ENCODE measurements at places on chromosomes 7 and 10. TPM values are rescaled to one million over a fixed set of nuclear protein-coding genes. Genes with fewer than 3 reads are reported as not detected.

The JCAD gene
- total RNA-seq: 0.08 TPM

The HOXA7 gene
- total RNA-seq: 40.4 TPM

The ZNF862 gene
- total RNA-seq: 2.7 TPM

The ACTL6B gene
- total RNA-seq: not detected

The LRRC4 gene
- total RNA-seq: 1.4 TPM

The PLXNA4 gene
- total RNA-seq: 11.2 TPM

The RNF32 gene
- 0.97 TPM for total RNA-seq

The ARMH3 gene
- total RNA-seq: 24.1 TPM

The TBATA gene
- total RNA-seq: not detected

The DGKI gene
- total RNA-seq: 0.05 TPM

The LRRC61 gene
- total RNA-seq: not detected

The TAF6 gene
- 47.8 TPM for total RNA-seq

The HYAL4 gene
- total RNA-seq: not detected

The HHEX gene
- total RNA-seq: 2.9 TPM

The CALN1 gene
- total RNA-seq: not detected

- H3K4me1 ChIP-seq: no peaks in the 10 kb centered on the region
- H3K27me3 ChIP-seq: 0 out of 2 replicates have a peak, but pooled peaks cover 3% of the 10 kb centered on the region
- H3K4me3 ChIP-seq: peak overlapping the region; percentile 46
- no peaks in the 10 kb centered on the region for H3K36me3 ChIP-seq
- DNase-seq: peak; percentile 78
Measured at GRCh38 chr10:69801094-69801433, 642 bp upstream of the COL13A1 start.

- peaks cover 93% of the 10 kb centered on the region for H3K36me3 ChIP-seq
- no peak overlapping the region for H3K4me3 ChIP-seq
- H3K27me3 ChIP-seq: no peaks in the 10 kb centered on the region
Measured at GRCh38 chr7:45104844-45105587, 6.5 kb downstream of the TBRG4 start.

GRCh38 chr10:30736685-30737232 is 107.2 kb upstream of the LYZL2 start:
- DNase-seq: peak; percentile 15
- no peaks in the 10 kb centered on the region for H3K36me3 ChIP-seq

DNA sequence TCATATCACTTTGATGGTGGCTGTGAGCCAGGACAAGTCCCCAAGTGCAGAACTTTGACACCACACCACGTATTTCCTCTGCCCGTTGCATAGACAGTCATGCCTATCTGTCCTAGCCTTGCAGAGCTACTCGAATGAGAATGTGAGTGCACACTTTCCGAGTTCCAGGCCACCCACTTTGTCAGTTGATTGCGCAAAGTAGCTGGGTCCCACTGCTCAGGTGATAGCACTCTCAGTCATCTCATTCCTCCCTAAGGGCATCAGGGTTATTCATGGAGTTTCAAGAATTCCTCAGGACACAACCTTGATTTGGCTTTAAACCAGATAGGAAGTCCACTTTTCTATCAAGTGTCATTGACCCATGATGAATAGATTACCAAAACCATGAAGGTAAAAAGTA is 19.3 kb downstream of the LSM5 start:
- DNase-seq: no peak
- no peak overlapping the region for H3K4me3 ChIP-seq
- H3K27me3 ChIP-seq: no peaks in the 10 kb centered on the region

DNA sequence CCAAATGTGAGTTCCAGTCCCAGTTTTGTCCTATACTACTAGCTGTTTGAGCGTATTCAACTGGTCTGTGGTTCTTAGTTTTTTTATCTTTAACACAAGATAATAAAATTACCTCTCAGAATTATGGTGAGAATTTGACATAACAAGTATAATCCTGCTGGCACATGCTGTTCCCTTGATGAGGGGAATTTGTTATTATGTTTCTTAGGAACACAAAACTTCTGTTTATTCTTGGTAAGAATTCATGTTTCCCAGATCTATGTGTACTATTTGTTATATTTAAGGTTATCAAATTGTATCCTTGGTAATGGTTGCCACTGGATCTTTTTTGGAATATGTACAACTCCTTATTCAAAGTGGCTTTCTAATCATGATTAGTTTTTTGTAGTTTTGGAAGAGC is 335.6 kb downstream of the ADK start:
- no peak for DNase-seq
- H3K4me3 ChIP-seq: no peak overlapping the region
- no peak overlapping the region for H3K27ac ChIP-seq
- no peaks in the 10 kb centered on the region for H3K4me1 ChIP-seq
- no peaks in the 10 kb centered on the region for H3K27me3 ChIP-seq
- no peaks in the 10 kb centered on the region for H3K36me3 ChIP-seq

GRCh38 chr7:124937076-124937475 is 7.5 kb upstream of the POT1 start:
- no peak overlapping the region for H3K4me3 ChIP-seq
- no peaks in the 10 kb centered on the region for H3K27me3 ChIP-seq
- no peak for DNase-seq
- H3K4me1 ChIP-seq: no peaks in the 10 kb centered on the region

DNA sequence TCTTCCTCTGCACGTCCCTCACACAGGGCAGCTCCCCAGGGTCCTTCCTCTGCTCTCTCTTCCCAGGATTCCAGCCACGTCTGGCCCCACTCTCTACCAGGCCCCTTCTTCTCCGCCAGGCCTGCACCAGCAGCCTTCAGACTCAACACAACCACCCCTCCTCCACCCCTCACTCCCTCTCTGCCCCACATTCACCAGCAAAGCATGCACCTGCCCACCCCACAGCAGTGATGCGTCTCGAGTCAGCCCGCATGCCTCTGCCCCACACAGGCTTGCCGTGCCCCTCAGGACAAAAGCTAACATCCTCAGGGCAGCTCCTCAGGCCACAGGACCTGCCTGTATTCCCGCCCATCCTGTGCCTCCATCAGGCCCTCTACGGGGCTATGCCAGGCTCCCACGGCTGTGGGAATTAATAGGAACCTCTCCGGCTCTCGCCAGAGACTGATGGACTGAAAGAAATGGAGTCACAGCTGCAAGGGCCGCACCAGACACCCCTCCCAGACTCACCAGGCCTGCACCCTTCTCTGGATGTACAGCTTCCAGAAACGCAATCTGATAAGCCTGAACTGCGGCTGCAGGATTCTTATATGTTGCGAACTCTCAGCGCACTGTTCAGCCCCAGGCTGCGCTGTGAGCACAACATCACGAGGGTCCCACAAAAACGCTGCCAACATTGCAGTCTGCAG is 100.1 kb downstream of the CYTH3 start:
- no peak for DNase-seq
- no peaks in the 10 kb centered on the region for H3K4me1 ChIP-seq
- H3K4me3 ChIP-seq: no peak overlapping the region
- H3K27ac ChIP-seq: no peak overlapping the region
- H3K36me3 ChIP-seq: peaks cover 15% of the 10 kb centered on the region

DNA sequence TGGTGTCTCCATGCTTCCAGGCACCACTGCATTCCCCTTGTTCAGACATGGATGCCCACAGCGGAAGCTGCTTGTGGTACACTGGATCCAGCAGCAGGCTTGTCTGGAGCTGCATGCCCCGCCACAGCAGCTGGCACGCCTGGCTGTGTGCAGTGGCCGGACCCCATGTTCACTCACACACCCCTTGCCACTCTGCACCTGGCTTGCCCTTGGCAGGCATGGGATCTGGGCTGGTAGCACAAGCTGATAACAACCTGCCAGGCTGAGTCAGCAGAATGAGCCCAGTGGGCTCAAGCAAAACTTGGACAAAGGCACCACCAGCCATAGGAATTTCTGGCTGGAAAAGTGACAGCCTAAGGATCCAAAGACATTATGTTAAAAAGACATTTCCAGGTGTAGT is 91.8 kb upstream of the TMEM168 start:
- peaks cover 7% of the 10 kb centered on the region for H3K4me1 ChIP-seq
- no peak for DNase-seq
- no peaks in the 10 kb centered on the region for H3K27me3 ChIP-seq
- no peak overlapping the region for H3K4me3 ChIP-seq
- H3K36me3 ChIP-seq: peaks cover 5% of the 10 kb centered on the region

DNA sequence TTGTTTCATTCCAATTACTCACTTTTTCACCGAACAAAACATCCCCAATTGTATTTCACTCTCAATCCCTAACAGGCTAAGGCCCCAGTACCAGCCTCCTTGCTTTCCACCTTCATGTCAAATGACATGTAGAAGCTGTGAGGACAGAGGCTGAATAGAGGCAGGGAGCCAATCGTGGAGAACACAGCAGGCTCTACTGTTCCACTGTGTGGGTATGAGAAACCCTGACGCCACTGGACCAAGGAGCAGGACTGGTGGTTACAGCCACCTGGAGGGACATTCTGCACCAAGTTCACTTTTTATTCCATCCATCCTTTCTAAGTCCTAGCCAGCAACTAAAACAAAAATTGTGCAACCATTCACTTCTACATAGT is 502.8 kb downstream of the SORCS1 start:
- H3K36me3 ChIP-seq: peaks cover 15% of the 10 kb centered on the region
- H3K4me3 ChIP-seq: no peak overlapping the region
- no peaks in the 10 kb centered on the region for H3K27me3 ChIP-seq

GRCh38 chr7:145884716-145885514 is 231.7 kb upstream of the CNTNAP2 start:
- no peaks in the 10 kb centered on the region for H3K36me3 ChIP-seq
- no peak for DNase-seq
- no peaks in the 10 kb centered on the region for H3K4me1 ChIP-seq
- no peaks in the 10 kb centered on the region for H3K27me3 ChIP-seq
- H3K27ac ChIP-seq: no peak overlapping the region

DNA sequence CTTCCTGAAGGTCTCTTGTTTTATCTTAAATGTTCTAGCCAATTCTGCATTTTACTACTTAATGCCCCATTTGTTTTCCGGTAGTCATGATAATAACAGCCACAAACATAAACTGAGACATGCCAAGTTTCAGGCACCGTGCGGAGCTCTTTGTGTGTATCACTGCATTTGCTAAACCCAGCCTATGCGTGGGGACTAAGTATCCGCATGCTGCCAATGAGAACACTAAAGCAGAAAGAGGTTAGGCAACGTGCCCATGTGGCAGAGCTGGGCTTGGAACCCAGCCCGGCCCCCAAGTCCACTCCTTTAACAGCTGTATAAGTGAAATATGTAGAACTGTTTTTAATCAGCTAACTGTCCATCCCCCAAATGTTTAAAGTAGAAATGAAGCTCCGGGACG is 54.1 kb downstream of the SLIT1 start:
- no peak overlapping the region for H3K4me3 ChIP-seq
- DNase-seq: no peak
- no peaks in the 10 kb centered on the region for H3K27me3 ChIP-seq
- H3K27ac ChIP-seq: no peak overlapping the region
- peaks cover 9% of the 10 kb centered on the region for H3K4me1 ChIP-seq

DNA sequence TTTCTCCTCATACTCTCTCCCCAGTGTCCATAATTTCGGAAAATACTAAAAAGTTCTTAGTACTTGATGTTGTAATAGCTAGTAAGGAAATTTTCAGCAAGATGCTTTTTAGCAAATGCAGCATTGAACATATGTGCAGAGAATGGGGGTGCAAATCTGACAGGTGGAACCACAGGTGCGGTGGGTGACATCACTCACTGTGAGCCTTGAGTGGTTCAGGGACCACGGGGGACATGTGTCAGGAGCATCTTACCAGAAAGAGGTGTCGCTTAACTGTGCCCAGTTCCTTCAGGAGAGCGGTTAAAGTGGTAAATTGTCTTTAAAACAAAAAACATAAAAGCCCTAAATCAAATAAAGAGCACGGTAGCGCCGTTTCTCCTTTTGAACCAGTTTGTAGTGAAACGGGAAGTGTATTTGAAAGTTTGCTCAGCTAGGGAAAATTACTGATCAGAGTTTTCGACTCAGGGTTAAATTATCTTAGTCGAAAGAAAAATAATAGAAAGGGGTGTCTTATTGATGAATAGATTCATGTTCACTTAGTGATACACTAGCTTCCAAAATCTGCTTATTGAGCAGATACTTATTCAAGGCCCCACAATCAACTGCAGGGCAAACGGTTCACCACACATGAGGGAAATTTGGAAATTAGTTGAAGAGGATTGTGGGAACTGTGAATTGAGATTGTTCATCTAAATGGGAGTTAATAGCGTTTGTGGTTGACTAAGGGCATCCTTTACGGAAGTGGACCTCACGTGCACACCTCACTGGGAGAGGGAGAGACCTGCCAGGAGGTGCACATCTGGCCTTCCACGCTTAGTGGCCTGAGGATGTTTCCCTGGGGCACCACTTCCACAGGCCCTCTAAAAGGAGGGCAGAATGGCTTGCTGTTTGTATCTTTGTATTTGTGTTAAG is 12.7 kb downstream of the CUL1 start:
- H3K27ac ChIP-seq: no peak overlapping the region
- DNase-seq: no peak
- H3K4me3 ChIP-seq: no peak overlapping the region
- peaks cover 7% of the 10 kb centered on the region for H3K36me3 ChIP-seq

Data from SJCRH30 (cell line).